Endothelial cell (in vitro differentiated cells): ENCODE measurements at places on chromosomes 7 and 10. TPM values are rescaled to one million over a fixed set of nuclear protein-coding genes. Genes with fewer than 3 reads are reported as not detected.

DNA sequence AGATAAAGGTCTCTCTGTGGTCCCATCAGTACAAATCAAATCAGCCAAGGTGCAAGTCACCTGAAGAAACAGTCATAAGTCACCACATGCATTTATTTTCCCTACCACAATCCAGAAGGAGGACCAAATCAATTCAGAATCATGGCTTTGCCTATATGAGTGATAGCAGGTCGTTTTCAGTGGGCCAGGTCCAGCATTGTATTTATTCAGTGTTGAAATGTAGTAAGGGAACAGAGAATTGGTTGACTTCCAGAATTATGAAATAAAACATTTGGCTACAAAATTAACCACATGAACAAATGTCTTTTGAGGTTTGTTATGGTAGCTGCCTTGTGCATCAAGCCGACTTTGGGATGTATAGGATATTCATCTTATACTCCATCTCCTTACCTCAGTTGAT, 88.4 kb downstream of the POLR1F start:
- no peak overlapping the region for H3K4me3 ChIP-seq
- DNase-seq: no peak
- H3K36me3 ChIP-seq: no peaks in the 10 kb centered on the region
- H3K27ac ChIP-seq: no peak overlapping the region

GRCh38 chr10:30436191-30436611, 2.2 kb downstream of the MAP3K8 start:
- H3K36me3 ChIP-seq: no peaks in the 10 kb centered on the region
- peaks cover 17% of the 10 kb centered on the region for H3K4me1 ChIP-seq
- DNase-seq: no peak
- no peak overlapping the region for H3K27ac ChIP-seq
- peak overlapping the region; percentile 29 for H3K4me3 ChIP-seq
- peaks cover 7% of the 10 kb centered on the region for H3K27me3 ChIP-seq

GRCh38 chr7:21108182-21108581, 319.7 kb upstream of the SP4 start:
- H3K4me1 ChIP-seq: no peaks in the 10 kb centered on the region
- no peak overlapping the region for H3K27ac ChIP-seq
- DNase-seq: no peak
- H3K4me3 ChIP-seq: no peak overlapping the region
- no peaks in the 10 kb centered on the region for H3K27me3 ChIP-seq
- no peaks in the 10 kb centered on the region for H3K36me3 ChIP-seq

DNA sequence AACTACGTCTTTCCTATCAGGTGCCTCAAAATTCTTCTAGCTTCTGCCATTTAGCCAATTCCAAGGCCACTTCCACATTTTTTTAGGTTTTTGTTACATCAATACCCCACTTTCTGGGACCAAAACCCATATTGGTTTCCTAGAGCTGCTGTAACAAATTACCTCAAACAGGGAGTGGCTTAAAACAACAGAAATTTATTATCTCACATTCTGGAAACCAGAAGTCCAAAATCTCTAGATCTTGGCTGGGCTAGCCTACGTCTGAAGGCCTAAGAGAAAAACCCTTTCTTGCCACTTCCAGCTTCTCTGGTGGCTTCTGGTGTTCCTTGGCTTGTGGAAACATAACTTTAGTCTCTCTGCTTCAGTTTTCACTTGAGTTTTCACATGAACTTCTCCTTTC, 85.1 kb upstream of the BMPER start:
- no peak for DNase-seq
- H3K4me1 ChIP-seq: no peaks in the 10 kb centered on the region
- H3K4me3 ChIP-seq: no peak overlapping the region
- no peaks in the 10 kb centered on the region for H3K36me3 ChIP-seq

DNA sequence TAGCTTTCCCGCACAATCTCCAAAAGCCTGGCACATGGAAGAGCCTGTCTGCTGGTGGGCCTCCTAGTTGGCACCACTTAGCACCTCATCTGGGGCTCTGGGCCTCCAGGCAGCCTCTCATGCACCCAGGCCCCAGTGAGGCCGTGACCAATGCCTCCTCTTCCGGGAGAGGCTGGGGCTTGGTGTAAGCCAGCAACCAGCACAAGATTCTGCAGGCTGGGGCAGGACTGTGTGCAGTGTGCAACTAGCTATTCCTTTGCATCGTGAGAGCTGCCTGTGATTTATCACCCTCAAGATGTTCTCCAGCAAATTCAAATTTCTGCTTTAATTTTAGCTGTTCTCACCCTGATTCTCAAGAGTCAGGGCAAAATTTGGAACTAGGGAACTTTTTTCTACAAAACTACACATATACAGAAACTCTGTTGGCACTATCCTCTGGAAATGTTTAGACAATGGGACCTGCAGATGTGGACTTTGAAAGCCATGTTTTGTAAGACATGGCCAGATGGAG, 603.7 kb upstream of the MKI67 start:
- DNase-seq: no peak
- no peak overlapping the region for H3K27ac ChIP-seq
- H3K4me3 ChIP-seq: no peak overlapping the region
- H3K27me3 ChIP-seq: peaks cover under 1% of the 10 kb centered on the region
- no peaks in the 10 kb centered on the region for H3K36me3 ChIP-seq

DNA sequence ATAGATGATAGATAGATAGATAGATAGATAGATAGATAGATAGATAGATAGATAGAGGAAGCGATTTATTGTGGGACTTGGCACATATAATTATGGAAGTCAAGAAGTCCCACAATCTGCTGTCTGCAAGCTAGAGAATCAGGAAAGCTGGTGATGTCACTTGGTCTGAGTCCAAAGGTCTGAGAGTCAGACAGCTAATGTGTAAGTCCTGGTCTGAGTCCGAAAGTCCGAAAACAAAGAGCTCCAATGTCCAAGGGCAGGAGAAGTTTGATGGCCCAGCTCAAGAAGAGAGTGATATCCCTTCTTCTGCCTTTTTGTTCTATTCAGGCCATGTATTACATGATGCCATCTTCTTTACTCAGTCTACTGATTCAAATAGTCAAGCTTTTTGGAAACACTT, 53.8 kb upstream of the TCF7L2 start:
- H3K4me3 ChIP-seq: no peak overlapping the region
- H3K27ac ChIP-seq: no peak overlapping the region
- H3K36me3 ChIP-seq: no peaks in the 10 kb centered on the region

- no peak overlapping the region for H3K27ac ChIP-seq
- no peaks in the 10 kb centered on the region for H3K4me1 ChIP-seq
- no peaks in the 10 kb centered on the region for H3K36me3 ChIP-seq
- no peak for DNase-seq
Measured at GRCh38 chr7:40916813-40917212, 782.0 kb downstream of the SUGCT start.

DNA sequence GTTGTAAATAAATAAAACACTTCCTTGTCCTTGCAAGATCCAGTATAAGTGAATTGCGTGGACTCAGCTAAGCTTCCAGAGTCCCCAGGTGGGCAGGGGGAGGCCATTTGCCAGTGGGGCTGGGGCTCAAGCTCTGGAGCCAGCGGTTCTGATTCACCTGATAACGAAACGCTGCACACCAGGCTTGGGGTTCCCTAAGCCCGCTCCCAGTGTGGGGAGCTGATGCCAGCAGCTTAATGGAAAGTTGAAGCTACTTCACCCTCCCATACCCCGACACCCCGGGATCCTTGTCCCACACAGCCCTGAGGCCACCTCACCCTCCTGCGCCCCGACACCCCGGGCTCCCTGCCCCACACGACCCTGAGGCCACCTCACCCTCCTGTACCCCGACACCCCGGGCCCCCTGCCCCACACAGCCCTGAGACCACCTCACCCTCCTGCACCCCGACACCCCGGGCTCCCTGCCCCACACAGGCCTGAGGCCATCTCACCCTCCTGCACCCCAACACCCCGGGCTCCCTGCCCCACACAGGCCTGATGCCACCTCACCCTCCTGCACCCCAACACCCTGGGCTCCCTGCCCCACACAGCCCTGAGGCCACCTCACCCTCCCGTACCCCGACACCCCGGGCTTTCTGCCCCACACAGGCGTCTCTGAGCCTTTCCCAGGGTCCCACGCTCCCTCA, 30.8 kb downstream of the FKBP6 start:
- H3K27me3 ChIP-seq: peaks cover 16% of the 10 kb centered on the region
- H3K27ac ChIP-seq: no peak overlapping the region
- peaks cover 8% of the 10 kb centered on the region for H3K36me3 ChIP-seq
- no peak for DNase-seq
- peaks cover 13% of the 10 kb centered on the region for H3K4me1 ChIP-seq

- peaks cover 59% of the 10 kb centered on the region for H3K36me3 ChIP-seq
- H3K4me3 ChIP-seq: peak overlapping the region; percentile 49
- peak; percentile 50 for DNase-seq
- peak overlapping the region; percentile 58 for H3K27ac ChIP-seq
Measured at GRCh38 chr7:100803398-100804161, 23.7 kb downstream of the EPHB4 start.

Gene WDR86
- total RNA-seq: 57.0 TPM

Gene SHH
- 0.26 TPM for total RNA-seq

Gene LRGUK
- 0.64 TPM for total RNA-seq

Gene ASB10
- not detected for total RNA-seq

Gene CABCOCO1
- 0.28 TPM for total RNA-seq

Gene MSRB2
- total RNA-seq: 29.9 TPM
